ENCODE measurements at places on chromosomes 6 and 20.
A peak's percentile ranks its signal among the peaks of the same experiment; 100 is the strongest.

DNA sequence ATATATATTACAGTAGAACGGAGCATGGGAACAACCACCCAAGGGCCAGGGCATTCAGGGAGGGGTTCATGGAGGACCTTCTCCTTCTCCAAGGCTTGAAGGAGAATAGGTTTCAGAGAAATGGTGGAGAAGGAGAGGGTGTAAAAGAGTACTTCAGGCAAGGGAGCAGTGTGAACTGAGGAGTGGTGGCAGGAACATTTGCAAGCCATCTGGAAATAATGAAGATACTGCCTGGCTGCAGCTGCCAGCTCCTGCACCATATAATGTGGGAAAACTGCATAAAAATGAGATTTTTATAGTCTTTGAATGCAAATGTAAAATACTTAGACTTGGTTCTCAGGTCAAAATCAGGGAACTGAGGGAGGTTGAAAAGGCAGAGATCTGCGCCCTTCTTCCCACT, 9.6 kb upstream of the DEFB121 start:
- DNase-seq = no peak

GRCh38 chr6:168157272-168158212, 78.5 kb upstream of the FRMD1 start:
- DNase-seq = no peak

- no peak for DNase-seq
Measured at GRCh38 chr6:10154251-10154650, 260.6 kb downstream of the TFAP2A start.

- DNase-seq = no peak
Measured at GRCh38 chr6:100730001-100730980, 150.8 kb downstream of the ASCC3 start.

- DNase-seq = no peak
Measured at GRCh38 chr20:34037121-34037520, 43.4 kb downstream of the RALY start.

DNA sequence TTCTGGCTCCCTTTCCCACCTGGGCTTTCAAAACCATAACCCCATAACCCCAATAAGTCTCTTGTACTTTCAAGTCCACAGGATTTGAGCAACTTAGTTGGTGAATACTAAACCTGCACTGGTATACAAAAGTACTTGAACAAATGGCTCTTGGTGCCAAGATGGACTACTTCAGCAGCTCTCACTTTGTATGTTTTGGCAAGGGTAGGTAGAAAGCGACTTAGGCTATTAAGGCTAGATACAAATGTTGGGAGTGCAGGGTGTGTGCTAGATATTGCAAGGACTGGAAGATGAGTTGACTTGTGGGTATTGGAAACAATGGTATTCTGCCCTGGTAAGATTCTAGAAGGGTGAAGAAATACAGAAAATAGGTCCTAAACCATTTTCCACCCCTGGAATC, 182.6 kb upstream of the MOCS1 start:
- DNase-seq = no peak

- no peak for DNase-seq
Measured at GRCh38 chr20:50625986-50626677, 65.2 kb downstream of the RIPOR3 start.

- DNase-seq = no peak
Measured at GRCh38 chr20:42191140-42191860, 573.1 kb upstream of the CHD6 start.

DNA sequence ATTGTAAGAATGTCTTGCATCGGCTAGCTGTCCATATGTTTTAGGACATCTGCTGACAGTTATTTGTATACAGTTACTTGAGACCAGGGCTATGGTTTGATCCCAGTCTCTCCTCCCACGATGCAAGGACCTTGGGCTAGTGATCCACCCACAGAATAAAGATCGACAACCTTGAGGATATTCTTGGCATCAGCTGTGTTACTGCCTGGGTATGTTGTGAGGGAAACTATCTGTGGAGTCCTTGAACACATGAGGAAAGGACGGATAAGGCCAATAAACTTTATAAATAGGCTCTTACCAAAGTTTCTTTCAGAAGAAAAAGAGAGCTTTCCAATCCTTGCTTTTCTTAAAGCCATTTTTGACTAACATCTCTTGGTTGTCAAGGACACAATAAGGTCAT, 70.8 kb upstream of the HEY2 start:
- no peak for DNase-seq

GRCh38 chr6:128339635-128340450, 180.6 kb downstream of the PTPRK start:
- DNase-seq = no peak

DNA sequence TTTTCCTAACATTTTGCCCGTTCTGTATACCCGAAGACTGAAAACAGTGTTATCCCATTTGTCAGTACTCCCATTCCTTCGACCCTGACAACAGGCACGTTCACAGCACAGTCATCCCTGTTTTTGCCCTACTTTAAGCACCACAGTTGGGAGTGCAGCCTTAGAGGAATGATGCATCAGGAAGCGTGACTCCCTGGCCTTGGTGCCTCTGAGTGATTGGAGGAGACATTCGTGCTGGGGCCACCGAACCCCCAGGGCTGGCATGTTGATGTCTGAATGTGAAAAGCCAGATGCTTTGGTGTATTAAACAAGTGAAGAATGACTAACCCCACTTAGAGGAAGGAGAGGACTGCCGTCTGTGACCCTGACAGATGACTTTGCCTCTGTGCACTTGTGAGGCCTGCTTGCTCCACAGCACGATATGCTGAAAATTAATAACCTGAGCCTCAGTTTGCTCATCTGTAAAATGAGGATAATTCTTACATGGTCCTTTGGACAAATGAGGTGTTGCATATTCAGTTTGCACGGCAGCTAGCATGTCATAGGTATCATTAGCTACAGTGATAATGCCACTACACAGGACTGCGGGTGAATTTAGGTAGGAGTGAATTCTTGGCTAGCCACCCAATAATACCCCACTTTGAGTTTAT, 36.0 kb downstream of the STK35 start:
- no peak for DNase-seq

DNA sequence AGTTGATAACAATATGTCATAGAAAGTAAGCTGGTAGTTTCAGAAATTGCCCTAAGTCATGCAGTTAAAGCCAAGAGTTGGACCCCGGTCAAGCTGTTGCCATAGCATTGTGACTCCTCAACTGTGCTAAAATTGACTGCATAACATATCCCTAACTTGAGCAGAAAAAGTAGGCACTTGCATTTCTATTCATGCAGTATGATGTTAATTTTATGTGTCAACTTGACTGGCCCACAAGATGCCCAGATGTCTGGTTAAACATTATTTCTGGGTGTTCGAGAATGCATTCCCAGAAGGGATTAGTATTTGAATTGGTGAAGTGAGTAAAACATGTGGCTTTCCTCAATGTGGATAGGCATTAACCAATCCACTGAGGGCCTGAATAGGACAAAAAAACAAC, 136.4 kb downstream of the GPR63 start:
- DNase-seq = no peak

DNA sequence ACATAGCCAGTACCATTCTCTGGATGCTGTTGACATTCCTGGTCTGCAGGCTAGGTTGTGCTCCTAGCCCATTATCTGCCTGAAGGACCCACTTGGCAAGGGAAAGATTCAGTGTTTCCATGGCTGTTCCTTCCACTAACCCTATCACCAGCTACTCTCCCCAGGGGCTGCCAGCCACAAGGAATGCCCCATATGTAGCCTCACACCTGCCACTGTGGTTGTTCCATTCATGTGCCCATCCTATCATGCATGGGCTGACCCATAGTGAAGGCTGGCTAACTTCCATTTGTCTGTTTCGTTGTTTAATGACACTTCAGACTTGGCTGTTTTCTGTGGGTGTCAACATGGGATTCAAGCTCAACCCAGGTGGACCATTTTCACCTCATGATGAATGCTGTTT, 25.6 kb upstream of the HLA-A start:
- no peak for DNase-seq

- DNase-seq = no peak
Measured at GRCh38 chr6:24893342-24893850, 42.4 kb downstream of the RIPOR2 start.

DNA sequence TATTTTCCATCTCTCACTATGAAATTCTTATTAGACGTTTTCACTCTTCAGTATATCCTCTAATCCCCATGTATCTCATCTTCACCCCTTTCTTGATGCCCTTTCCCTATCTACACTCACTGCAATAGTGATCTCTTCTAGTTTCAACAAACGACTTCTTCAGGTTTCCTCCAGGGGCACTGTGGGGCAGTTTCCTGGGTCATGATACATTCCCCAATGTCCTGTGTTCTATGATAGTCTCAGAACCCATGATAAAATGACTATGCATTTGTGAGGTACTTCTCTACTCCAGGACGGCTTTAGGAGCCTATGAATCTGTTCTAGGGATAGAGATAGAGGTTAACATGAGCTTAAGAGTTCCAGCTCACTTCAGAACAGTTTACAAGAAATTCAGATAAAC, 183.3 kb downstream of the FOXC1 start:
- DNase-seq = no peak

DNA sequence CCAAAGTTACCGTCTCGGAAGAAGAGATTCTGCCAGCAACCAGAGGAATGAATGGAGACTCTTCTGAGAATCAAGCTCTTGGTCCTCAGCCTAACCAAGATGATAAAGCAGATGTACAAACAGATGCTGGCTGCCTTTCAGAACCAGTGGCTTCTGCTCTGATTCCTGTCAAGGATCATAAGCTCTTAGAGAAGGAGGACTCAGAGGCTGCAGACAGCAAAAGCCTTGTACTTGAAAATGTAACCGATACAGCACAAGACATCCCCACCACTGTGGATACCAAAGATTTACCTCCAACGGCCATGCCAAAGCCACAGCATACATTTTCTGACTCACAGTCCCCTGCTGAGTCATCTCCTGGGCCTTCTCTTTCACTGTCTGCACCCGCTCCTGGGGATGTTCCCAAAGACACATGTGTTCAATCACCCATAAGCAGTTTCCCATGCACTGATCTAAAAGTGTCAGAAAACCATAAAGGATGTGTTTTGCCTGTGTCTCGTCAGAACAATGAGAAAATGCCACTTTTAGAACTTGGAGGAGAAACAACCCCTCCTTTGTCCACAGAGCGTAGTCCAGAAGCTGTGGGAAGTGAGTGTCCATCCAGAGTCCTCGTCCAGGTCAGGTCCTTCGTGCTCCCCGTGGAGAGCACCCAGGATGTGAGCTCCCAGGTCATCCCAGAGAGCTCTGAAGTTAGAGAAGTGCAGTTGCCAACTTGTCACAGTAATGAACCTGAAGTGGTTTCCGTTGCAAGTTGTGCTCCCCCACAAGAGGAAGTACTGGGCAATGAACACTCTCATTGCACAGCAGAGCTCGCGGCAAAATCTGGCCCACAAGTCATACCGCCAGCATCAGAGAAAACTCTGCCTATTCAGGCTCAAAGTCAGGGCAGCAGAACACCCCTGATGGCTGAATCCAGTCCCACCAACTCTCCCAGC, 109.6 kb downstream of the RTN4IP1 start:
- DNase-seq = peak; percentile 89

GRCh38 chr20:39289316-39289715, 327.2 kb downstream of the DHX35 start:
- DNase-seq = no peak

GRCh38 chr20:58141496-58141895, 87.0 kb downstream of the ANKRD60 start:
- DNase-seq = no peak

GRCh38 chr6:149867876-149868640, 3.9 kb upstream of the LRP11 start:
- DNase-seq = no peak

- no peak for DNase-seq
Measured at GRCh38 chr20:25128649-25129048, 46.7 kb upstream of the VSX1 start.

- peak; percentile 27 for DNase-seq
Measured at GRCh38 chr6:4941782-4942672, 61.8 kb downstream of the RPP40 start.

GRCh38 chr6:164640956-164641355, 668.4 kb downstream of the C6orf118 start:
- DNase-seq = no peak

DNA sequence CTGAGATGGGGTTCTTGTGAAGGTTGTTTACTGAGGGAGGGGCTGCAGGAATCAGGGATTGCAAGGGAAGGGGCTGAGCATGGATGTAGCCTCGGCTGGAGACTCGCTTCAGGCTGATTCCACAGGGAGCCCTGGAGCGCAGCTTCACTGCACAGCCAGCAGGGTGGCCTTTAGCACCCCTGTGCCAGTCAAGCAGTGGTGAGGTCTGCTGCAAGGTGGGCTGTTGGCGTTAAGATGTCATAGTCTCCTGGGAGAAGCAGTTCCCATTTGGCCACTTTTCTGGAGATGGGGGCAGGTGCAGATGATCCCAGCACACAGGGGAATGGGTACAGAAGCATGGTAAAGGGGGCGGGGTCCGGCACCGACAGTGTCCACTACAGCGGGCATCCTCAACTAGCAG, 126.3 kb downstream of the TOX2 start:
- DNase-seq = no peak

DNA sequence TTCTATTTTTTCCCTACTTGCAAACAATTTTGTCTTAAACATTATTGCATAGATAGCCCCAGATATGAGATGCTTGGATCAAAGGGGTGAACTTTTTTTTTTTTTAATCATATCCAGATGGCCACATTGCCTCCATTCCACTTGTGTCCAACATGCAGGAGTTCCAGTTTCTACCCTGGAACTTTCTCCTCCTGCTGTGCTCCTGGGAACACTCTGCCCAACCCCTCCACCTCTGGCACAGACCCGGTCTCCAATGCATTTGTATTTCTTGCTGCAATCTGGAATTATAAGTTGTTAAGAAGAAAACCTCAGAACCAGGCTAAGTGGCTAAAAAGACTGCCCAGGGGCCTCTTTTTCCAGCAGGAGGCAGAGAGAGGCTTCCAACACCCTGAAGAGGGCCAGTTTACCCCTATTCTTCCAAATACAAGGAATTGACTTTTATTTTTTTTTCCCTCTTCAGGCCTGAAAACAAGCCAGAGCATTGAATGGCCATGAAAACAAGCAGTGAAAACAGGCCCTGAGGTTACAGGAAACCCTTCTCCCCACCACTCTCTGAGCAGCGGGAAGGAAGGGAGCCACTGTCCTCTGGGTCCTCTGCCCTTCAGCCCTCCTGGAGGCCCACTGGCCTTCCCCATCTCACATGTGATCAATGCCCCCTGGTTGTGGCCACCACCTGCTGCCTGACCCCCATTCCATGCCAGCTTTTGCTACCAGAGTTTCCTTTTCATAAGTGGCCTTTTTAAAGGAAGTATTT, 44.3 kb downstream of the PDYN start:
- DNase-seq = no peak

DNA sequence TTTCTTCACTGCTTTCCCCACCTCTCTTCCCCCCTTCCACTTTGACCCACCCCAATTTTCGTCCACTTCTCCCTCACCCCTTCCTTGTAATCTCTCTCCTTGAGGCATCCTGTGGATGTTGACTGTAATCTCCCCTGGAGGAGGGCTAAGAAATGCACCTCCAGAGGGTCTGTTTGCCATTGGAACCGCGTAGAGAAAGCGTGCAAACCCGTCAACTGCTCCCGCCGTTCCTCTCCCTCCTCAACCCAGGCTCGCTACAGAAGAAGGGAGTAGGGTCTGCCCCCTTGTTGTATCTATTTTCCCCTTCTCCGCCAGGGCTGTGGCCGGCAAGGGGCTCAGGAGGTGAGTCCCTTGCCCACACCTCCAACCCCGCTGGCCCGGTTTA, 502 bp upstream of the HTR1E start:
- DNase-seq = no peak

- no peak for DNase-seq
Measured at GRCh38 chr20:25221592-25222460, 26.1 kb upstream of the PYGB start.
